Islet precursor cell (in vitro differentiated cells): ENCODE measurements at places on chromosomes 2 and 18.

DNA sequence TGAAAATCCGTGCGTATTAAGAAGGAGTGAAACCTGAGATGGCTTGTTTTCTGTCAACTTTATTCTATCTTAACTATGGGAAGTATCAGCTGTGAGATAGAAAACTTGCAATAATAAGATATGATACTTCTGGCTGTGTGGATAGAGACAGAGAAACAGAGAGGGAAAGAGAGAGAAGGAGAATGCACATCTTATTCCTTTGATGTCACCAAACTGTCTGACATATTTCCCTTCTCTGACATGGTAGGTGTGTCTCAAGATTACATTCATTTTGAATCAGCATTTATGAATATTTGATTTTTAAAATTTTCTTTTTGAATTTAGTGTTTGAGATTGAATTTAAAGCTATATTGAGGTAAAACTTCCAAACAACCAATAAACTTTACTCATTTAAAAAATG, 69.4 kb downstream of the CDC42EP3 start:
- DNase-seq = no peak

DNA sequence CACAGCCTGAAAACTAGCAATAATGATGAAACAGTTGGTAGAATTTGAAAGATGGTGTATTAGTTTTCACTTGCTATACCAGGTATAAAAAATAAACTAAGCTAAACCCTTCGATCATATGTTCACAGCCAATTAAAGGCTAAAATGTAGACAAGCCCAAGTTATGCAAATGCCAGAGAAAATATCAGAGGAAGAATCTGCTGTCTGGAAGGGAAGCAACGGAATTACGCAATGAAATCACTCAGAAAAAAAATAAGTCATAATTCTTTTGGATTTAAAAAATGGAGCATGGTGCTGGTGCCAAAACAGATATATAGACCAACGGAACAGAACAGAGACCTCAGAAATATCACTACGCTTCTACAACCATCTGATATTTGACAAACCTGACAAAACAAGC, 108.3 kb downstream of the ARL4C start:
- DNase-seq = no peak

GRCh38 chr2:63484481-63484880, 103.8 kb downstream of the WDPCP start:
- DNase-seq = no peak

DNA sequence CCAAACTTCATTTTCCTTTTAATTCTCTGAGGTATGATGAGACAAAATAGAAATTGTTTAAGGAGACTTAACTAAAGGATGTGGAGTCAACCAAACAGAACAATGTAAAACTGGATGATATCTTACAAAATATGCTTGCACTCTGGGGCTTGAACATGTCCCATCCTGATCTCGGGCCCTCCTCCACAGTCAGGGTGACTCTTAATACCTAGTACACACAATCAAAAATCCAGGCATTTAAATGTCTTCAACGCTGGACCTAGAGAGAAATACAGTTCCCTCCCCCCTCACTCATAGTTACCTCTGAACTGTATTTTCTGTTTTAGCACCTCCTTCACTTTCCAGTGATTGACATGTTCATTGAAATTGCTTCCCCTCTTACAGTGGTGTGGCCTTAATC, 36.9 kb upstream of the SERPINB2 start:
- DNase-seq = no peak

DNA sequence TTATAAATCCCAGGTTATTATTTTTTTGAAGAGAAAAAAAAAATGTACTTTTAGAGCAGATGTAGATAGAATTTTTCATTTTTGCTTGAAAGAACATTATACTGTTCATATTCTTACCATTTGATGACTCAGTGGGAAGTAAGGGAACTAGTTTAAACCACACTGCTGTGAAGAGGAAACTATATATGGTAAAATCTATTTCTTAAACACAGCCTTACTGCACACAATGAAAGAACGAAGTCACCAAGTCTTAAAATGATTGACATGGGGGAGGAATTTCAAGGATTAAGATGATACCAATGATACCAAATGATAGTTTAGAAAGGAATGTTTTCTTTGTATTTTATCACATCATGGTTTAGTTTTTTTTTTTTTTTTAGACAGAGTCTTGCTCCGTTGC, 5.0 kb downstream of the ACTR2 start:
- no peak for DNase-seq
